ENCODE measurements at places on chromosomes 12 and 14. TPM values are rescaled to one million over a fixed set of nuclear protein-coding genes. Genes with fewer than 3 reads are reported as not detected.

DNA sequence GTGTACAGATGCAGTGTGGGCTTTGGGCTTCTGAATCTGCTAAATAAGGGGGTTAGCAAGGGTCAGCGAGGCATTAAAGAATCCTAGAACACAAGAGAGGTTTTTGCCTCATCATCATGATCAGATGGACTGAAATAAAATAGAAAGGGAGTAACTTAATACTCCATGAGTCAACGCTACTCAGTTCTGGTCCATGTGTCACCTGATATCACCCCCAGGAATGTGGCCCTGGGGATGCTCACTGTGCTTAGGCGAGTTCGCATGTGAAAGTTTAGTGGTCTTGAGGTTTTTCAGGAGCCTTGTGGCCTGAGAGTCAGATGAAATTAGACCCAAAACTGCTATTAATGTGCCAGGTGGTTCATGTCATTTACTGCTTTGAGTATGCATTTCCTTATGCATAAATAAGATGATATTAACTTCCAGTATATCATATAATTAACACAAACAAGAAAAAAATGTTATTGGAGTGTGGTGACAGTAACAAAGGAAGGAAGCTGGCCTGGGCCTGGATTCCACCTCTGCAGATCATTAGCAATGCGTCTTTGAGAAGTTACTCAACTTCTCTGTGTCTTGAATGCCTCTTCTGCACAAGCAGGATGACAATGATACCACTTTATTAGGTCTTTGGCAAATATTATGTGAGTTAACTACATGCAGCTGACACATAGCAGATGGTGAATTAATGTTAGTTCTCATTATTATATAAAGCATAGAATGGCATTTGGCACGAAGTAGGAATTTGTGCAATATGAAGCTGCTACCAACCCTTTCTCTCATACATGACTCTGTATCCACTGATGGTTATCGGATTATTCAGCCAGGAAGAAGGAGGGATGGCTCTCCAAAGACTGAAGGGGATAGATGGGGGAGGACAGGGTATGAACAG is 1272.6 kb downstream of the AACS start:
- DNase-seq, result no peak

- DNase-seq, result no peak
These were observed 23.6 kb upstream of the C12orf71 start for GRCh38 chr12:27105746-27106536.

GRCh38 chr14:89504602-89505313 is 87.7 kb upstream of the FOXN3 start:
- DNase-seq, result no peak

The SENP1 gene
- polyA plus RNA-seq, result 14.4 TPM

DNA sequence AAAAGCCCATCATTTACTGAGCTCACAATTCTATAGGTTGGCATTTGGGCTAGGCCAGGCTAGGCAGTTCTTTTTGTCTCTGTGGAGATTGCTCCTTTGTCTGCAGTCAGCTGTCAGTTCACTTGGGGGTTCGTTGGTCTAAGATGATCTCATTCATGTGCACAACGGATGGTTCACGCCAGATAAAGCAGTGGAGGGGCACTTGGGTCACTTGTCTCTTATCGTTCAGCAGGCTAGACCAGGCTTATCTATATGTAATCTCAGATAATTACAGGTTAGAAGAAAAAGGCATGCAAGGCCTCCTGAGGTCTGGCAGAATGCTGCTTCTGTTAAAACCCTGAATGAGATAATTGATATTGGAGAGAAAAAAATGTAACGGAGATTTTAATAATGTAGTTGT is 119.0 kb upstream of the ATP2B1 start:
- no peak for DNase-seq
